ENCODE measurements at places on chromosomes 6 and 20.

DNA sequence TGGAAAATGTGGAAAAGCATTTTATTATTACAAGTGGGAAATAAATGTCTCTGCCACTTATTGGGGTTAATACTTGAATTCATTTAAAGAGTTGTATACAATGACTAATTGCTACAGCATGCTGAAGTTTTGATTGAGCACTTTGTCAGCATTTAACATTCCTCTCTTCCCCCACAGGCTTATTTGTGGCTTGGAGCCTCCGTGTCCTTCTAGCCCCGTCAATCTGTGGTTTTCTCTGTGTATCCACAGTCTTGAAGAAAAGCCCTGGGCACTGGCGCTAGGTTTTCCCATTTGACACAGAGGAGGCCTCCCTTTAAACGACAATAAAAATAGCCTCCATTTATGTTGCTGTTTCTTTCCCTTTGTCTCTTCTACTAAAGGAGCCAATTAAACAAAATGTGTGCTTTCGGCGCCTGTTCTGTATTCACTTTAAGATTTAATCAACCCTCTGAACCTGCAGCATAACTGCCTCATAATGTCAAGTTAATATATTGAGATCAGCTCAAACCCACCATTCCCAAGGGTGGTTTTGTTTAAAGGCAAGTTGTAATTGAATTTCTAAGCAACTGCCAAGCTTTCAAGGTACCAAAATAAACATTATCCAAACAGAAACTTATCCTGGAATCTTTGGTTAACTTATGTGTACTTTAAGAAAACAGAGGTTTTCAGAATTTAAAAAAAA lies 326.6 kb upstream of the RNF24 start:
- DNase-seq: no peak

DNA sequence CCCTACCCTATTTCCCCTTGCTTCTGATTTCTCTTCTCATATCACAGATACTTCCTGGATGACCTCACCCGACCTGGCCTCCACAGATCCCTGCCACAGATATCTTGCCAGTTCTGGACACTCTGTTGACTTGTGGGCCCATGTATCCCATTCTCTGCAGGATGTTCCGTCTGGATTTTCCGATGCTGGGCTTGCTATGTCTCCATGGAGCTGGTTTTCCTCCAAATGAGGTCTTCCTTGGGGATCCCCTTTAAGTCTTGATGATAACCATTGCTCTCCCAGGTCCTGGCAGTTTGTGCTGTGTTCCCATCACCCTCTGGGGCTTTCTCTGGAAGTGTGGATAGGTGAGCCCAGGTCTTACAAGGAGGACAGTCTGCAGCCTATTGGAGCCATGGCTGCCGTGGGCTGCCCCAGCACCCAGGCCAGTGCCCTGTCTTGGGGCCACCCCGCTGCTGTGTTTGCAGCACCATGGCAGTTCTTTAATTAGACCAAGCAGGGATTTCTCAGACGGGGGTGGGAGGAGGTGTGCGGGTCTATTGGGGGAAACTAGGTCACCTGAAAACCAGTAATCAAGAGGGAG lies 23.9 kb downstream of the PPP1R16B start:
- no peak for DNase-seq

DNA sequence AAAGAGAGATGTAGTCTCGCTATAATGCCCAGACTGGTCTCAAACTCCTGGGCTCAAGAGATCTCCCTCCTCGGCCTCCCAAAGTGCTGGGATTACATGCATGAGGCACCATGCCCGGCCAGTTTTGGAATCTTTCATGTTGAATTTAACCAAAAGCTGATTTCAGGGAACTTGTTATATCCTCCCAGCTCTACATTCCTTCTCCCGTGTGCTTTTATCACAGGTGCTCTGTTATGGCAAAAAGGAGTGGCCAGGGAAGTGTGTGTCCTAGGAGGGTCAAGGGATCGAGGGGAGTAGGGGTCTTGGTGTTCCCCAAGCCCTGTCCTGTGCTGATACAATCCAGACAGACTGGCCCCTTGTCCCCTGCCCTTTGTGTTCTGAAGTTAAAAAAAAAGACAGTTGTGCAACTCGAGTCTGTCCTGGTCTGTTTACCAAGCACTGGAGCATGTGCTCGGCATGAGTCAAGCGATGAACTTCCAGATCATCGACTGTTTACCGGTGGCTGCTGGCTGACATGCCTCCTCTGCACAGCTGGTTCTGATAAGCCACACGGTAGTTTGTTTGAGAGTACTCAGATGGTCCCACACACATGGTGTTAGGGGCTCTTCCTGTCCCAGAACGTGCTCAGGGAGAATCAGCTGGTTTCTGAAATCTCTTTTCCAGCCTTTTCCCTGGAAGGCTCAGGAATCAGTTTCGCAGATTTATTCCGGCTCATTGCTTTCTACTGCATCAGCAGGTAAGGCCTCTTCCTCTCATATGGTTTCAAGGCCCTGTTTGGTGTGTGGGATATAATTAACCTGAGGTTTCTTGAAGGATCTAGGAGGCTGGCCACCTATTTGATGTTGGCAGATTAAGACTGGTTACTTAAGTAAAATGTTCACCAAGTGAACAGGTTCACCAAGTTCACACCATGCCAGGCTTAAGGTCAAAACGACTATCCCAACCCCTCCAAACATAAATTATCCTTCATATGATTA lies 52.6 kb upstream of the NAA20 start:
- DNase-seq: no peak

GRCh38 chr6:125155344-125155743 lies 1.8 kb downstream of the TPD52L1 start:
- no peak for DNase-seq

DNA sequence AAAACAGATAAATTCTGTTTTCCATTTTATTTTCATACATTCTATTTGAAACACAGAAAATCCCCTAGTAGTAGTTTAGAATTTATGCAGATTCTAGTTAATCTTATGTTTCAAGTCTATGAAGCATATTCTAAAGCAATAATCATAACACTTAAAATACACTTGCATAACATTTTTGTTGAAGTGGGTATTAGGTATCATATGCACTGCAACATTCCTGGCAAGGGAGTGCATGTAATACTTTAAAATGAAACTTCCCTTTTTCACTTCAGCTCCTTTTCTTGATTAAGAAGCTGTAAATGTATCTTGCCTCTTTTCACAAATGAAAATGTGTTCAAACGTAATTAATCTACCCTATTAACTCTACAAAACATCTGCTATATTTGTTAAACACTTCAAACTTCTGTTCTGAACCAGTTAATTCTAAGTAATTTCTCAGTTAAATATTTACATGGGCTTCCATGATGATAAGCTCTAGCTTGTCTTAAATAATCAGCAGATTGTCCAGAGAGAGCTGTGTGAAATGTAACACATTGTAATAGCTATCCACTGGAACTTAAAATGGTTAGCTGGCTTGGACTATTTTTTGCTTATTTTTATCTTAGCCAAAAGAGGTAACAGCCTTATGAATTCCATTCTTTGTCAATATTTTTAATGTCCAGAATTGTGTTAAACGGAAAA lies 192.8 kb downstream of the COL19A1 start:
- DNase-seq: peak; percentile 87

GRCh38 chr6:111417946-111418345 lies 65.1 kb downstream of the REV3L start:
- no peak for DNase-seq

GRCh38 chr6:17397764-17398194 lies 4.4 kb downstream of the CAP2 start:
- DNase-seq: no peak

Measured in NCI-H524 (cell line).